NCI-H2107 (cell line): ENCODE measurements at places on chromosomes 11 and 22.

DNA sequence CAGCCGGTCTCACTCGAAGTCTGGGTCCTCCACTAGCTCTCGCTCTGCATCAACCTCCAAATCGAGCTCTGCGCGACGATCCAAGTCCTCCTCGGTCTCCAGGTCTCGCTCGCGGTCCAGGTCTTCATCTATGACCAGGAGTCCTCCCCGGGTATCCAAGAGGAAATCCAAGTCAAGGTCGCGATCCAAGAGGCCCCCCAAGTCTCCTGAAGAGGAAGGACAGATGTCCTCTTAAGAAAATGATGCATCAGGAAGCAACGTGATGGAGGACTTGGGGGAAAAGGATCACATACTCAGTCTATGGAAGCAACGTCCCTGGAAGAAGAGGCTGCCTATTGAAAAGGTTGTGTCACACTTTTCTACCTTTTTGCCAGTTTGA lies 1.1 kb downstream of the SRSF8 start:
- no peak for DNase-seq

DNA sequence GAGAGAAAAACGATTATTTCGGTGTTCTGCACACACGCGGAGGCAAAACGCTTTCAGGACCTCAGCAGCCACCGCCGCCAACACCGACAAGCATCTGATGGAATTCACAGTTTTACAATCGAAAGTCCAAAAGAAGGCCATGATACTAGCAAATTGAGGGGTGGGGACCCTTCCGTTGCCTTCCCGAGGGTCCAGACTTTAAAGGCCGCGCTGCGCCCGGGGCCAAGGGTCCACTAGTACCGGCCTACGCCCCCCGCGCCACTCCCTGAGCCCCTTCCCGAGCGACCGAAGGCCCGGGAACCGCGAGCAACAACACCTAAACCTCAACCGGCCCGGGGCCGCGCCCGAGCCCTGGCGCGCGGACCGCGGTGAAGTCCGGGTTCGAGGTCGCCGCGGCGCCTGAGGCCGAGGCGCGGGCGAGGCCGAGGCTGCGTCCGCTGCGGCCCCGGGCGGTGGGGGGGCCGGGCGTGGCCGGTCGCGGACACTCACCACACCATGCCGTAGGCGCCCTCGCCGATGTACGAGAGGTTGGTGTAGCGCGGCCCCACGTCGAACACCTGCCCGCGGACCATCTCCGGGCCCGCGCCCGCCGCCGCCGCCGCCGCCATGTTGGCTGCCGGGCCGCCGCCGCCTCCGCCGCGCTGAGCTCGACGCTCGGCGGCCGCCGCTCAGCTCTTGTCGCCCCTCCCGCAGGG lies 465 bp downstream of the MAPK1 start:
- DNase-seq: no peak

GRCh38 chr11:93396316-93396715 lies 65.8 kb downstream of the DEUP1 start:
- no peak for DNase-seq

DNA sequence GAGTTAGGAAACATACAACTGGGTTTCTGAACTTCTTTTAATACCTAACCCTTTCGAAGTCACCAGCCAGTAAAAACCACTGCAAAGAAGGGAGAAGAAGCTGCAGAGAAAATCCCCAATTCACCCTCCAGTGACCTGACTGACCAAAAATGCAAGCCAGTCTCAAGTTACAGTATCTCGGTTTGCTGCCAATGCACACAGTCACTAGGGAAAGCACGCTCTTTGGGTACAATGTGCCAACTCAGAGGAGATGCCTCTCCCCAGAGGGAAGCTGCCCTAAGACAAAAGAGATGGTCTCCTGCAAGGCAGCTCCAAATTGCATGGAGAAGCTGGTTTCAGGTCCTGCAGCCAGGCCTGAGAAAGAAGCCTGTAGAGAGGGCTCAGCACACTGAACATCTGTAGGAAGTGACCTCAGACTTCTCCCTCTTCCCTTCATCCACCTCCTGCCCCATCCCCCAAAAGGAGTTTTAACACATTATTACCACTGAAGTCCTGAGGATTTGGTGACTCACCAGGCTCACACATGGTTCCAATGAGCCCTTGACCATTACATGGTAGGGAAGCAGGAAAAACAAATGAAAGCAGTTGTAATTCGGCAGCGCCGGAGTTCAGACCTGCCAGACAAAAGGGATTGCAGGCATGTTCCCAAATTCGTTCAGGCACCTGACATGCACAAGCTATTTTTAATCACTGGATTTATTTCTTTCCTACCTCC lies 90.1 kb downstream of the ETS1 start:
- DNase-seq: no peak
